ENCODE measurements at places on chromosomes 11 and 22.

GRCh38 chr22:39744353-39744752 is 149.2 kb downstream of the ENTHD1 start:
- no peak for DNase-seq

DNA sequence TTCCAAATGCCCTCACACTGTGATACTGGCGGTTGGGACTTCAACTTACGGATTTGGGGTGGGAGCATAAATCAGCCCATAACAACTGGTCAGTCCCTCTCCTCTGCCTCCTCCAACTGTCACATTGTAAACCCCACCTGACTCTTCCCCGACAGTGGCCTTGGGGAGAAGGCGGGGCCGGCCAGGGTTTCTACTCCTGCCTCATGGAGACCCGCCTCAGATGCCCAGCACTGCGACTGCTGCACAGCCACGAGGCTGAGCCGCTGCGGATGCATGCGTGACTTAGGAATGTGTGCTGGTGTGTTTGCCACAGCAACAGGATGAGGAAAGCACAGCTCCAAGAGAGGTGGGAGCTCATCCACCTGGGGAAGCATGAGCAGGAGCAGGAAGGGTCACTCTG is 914.2 kb downstream of the NTM start:
- no peak for DNase-seq

DNA sequence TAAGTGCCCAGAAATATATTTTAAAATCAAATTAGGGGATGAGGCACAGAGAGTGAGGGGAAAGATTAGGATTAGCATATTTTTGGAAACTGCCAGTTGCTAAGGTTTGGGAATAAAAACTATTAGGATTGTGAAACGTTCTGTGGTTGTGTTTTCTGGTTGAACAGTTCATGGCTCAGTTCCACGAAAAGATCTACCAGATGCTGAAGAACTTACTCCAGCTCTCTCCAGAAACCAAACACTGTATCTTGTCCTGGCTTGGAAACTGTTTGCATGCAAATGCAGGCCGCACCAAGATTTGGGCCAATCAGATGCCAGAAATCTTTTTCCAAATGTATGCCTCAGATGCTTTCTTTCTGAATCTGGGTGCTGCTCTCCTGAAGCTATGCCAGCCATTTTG is 15.3 kb downstream of the UBE4A start:
- DNase-seq: no peak

DNA sequence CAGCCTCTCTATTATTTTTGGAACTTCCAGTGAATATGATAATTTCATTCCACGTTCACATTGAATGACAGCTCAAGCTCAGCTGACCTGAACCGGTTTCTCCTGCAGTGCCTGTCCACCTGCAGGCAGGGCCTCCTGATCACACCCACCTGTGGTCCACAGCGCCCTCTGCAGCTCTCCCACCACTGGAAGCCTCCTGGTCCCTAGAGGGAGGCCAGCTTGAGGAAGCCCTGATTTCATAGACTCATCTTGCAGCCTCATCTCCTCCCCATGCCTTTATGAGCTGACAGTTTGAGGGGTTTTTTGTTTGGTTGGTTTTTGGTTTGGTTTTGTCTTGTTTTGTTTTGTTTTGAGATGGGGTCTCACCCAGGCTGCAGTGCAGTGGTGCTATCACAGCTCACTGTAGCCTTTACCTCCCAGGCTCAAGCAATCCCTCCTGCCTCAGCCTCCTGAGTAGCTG is 29.9 kb upstream of the MALAT1 start:
- peak; percentile 41 for DNase-seq

- no peak for DNase-seq
Measured at GRCh38 chr11:60183591-60184205, 815 bp upstream of the MS4A6A start.

DNA sequence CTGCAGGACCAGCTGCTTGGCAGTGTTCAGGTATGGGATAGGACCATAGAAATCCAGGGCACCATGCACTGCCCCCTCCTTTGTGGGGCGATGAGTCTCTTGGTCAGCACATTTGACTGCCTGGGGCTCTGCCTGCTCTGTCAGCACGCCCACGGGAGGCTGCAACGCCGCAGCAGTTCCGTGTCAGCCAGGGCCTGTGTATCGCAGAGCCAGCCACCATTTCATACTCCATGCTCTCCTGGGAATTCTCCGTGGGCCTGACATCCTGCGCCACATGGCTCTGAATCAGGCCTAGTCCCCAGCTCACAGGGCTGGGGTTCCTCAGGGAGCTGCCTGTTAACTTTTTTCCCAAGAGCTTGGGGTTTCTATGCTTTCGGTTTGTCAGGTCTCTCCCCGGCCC is 16.9 kb upstream of the RELT start:
- DNase-seq: no peak

DNA sequence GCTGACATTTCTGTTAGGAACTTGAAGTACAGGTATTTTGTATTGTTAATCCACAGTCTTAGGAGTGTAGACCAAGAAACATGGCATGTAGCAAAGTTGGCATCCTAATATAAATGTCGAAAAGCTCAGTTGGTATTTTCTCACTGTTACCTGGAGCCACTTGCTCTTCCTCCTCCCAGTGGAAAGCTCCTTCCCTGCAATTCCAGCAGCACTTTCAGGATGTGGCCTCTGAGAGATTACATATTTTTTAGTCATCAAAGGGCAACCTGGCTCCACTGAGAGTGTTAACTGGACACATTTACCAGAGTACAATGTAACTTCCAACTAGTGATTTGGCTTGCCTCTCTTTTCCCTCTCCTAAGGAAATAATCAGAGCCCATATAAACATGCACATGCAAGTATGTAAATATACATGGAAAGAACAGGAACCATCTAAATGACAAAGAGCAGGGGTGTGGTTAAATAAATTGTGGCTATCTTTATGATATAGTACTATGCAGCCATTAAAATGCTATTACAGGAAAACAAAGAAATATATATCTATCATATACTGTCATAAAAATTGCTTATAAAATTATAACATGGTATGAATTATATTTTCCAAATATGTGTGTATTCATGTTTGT is 14.3 kb upstream of the EED start:
- no peak for DNase-seq

DNA sequence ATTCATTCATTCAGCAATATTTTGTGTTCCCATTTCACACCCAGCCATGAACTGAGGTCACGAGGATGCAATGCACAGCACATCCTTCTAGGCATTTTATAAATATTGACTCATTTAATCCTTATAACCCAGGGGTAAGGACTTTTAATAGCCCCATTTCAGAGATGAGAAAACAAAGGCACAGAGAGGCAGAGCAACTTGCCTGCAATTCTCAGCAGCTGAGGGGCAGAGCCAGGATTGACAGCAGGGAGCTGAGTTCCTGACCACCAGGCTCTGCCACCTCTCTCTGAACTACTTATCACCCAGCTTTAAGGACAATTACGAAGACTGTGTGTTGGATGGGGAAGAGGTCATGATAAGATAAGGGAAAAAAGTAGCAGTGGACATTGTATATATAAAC is 12.8 kb upstream of the FGF3 start:
- DNase-seq: no peak

GRCh38 chr22:32880893-32881596 is 79.5 kb downstream of the TIMP3 start:
- peak; percentile 53 for DNase-seq

DNA sequence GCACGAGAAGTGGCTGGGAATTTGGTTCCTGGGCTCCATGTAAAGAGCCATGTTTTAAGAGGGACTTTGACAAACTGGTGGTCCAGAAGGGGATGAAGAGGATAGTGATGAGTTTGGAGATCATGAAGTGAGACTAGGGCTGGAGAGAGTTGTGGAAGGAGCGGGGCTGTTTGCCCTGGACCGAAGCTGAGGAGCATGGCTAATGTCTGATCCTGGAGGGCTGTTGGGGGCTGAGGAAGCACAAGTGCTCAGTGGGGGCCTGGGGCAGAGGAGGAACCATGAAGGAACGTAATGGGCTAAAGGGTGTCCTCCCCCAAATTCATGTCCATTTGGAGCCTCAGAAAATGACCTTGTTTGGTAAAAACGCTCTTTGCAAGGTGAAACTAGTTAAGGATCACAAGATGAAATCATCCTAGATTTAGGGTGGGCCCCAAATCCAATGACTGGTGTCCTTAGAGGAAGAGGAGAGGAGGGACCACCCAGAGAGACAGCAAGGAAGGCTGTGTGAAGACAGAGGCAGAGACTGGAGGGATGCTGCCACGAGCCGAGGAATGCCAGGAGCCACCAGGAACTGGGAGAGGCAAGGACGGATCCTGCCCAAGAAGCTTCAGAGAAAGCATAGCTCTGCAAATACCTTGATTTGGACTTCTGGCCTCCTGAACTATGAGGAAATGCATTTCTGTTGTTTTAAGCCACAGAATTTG is 107.3 kb upstream of the LMO1 start:
- DNase-seq: no peak

GRCh38 chr11:33685082-33685481 is 15.5 kb downstream of the C11orf91 start:
- peak; percentile 29 for DNase-seq

DNA sequence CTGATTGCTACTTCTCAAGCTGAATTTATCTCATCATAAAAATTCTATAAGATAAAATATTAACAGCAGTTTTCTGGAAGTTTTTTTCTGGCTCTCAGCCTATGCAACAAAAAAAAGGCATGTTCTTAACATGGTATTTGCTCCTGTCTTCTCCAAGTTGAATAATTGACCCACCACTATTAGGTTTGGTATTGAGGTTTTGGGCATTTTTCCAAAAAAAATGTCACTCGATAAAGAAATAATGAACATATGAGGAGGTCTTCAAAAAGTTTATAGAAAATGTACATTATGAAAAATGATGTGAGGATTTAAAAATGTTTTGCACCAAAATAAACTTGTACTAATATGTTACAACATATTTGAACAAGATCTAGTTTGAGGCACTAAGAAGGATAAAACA is 808.6 kb upstream of the RAG2 start:
- no peak for DNase-seq

DNA sequence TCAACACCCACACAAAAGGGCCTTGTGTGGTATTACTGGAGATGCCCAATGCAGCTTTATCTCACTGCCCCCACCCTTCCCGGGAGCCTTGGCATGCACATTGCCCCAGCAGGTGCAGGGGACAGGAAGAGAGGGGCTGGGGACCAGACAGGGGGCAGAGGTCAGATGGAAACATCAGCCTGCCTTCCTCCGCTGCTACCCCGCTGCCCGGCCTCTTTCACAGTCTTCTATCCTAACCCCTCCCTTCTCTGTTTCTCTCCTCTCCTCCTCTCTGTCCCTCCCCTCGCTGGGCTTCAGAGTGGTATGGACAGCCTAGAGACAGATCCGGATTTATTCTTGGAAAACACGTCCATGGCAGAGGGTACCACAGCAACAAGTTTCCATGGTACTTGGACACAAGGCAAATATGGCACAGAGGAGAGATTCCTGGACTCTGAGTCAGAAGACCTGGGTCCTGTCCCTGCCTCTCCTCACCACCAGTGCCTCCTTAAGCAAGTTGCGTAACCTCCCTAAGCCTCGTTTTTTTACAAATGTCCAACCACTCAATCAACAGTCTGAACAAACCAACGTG is 8.3 kb upstream of the IGSF9B start:
- peak; percentile 12 for DNase-seq

DNA sequence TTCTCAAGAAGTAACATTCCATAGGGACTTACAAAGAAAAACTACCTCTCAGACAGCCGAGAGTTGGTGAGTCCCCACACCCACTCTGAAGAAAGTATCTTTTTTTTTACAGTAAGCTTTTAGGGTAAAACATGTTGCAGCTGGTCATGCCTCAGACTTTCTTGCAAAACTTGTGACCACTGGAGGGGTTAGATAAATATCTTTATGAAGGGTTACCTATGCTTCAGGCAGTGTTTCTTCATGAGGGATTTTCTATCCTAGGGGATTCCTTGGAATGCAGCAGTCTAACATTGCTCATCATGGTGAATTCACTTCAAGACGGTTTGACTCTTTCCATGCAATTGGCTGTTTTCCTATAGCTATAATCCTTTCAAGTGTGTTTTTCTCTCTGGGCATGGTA is 20.8 kb upstream of the SNX19 start:
- DNase-seq: no peak

DNA sequence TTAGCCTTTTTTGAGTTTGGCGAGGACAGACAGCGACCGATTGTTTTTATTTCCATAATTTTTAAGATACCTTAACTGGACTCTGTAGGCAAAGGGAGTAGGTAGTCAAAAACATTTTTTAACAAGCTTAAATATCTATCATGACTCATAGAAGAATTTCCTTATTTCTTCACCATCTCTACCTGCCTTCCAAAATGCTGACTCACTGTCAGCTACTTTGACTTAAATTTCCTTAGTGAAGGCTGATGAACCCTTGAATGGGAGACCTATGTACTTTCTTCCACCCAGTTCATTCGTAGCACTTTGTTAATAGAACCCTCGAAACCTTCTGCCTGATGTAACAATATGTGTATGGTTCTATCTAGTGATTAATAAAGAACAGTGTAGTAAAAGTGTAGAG is 1.1 kb upstream of the MTMR2 start:
- peak; percentile 37 for DNase-seq

DNA sequence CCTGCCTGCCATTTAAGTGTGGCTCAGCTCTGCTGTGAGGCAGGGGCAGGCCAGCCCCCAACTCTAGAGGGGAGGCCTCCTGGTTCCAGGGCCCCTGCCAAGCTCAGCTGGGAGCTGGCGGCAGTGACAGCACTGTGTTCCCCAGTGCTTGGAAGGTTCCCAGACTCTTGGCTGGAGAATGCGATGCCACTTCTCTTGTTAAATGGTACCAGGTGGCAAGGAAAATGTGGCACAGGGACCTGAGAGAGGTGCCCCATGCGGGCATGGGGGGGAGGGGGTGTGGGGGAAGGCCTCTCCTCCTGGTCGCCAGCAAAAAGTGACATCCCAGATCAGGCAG is 8.4 kb upstream of the TNFRSF13C start:
- no peak for DNase-seq

DNA sequence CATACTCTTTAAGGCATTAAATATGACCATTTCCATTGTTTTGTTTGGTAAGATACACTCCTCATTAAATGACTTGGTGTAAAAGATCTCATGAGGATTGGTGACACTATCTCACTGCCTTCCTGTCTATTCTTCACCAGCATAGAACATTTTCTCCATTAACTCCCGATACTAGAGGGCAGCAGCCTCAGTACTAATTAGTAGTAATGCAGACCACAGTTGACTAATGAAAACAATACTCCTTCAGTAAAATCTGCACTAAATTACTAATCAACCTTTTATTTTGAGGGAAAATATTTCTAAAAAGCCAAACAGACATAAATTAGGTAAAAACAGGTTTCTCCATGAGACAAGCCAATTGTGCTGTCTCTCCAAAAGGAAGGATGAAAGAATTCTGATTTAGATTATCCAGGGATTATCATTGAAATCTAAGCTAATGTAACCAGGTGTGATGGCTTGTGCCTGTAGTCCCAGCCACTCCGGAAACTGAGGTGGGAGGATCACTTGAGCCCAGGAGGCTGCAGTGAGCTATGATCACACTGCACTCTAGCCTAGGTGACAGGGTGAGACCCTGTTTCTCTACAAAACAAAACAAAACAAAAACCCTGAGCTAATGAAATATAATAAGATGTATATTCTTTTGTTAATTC is 9.4 kb downstream of the PGM2L1 start:
- DNase-seq: peak; percentile 71

DNA sequence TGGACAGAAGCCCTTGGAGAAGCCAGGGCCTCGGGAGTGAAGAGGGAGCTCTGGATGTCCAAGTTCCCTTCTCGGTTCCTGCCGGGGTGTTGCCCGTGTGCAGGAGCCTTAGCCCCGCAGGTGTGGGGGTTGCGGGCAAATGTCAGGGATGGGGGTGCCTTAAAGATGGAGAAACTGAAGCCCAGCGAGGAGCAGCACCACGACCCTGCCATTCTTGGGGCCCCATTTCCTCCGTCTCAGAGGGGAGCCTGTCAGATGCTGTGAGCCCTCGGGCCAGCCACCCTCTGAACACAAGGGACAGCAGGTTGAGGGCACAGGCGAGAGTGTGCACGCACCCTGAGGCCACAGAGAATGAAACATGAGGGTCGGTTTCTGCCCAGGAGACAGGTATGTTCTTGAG is 6.3 kb downstream of the OSBPL5 start:
- no peak for DNase-seq

Measured in EH (cell line).